Dorsolateral prefrontal cortex (tissue), 122 donors: ENCODE measurements at places on chromosomes 5 and 9.

DNA sequence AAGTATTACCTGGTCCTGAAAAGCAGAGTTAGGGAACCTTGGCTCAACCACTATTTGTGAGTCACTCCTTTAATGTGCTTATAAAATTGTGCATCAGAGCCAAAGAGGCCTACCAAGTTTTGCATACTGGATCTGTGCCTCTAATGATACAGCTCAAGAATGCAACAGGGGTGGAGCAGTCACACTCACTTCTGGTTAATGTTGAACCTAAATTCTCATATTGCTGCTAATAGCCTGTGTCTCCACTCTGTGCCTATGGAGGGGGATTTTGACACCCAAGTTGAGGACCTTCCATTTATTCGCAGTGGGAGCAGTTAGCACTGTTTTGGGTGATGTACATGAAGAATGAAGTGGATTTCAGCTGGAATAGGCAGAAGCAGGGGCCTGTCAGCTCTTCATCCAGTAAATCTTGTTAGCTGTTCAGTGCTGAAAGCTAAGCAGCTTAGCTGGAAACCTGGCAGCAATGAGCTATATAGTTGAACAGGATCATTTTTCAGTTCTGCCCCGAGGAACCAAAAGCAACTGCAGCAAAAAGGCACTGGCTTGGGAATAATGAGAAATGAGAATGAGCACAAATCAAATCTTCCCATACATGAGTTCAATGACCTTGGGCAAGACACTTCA, 9.7 kb downstream of the SH3TC2 start:
- DNase-seq: no peak

DNA sequence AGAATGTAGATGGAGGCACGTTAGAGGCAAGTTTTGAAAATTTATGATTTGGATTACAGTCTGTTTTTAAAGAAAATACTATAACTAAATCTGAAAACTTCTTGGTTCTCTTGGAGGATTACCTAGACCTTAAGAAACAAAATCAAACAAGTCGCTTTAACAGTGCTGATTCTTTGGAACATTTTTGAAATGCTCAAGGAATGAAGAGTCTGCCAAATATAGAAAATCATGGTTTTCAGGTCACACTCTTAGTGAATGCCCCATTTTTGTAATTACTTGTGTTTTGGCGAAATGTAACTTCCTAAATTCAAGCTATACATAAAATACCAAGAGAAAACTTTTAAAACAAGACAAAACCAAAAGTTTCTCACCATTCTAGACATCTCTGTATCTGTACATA, 93.2 kb downstream of the EQTN start:
- no peak for DNase-seq

- DNase-seq: no peak
These were observed 153.4 kb upstream of the MPDZ start for GRCh38 chr9:13432904-13433303.

- DNase-seq: no peak
These were observed 4.4 kb upstream of the PDE6A start for GRCh38 chr5:149948993-149949392.

DNA sequence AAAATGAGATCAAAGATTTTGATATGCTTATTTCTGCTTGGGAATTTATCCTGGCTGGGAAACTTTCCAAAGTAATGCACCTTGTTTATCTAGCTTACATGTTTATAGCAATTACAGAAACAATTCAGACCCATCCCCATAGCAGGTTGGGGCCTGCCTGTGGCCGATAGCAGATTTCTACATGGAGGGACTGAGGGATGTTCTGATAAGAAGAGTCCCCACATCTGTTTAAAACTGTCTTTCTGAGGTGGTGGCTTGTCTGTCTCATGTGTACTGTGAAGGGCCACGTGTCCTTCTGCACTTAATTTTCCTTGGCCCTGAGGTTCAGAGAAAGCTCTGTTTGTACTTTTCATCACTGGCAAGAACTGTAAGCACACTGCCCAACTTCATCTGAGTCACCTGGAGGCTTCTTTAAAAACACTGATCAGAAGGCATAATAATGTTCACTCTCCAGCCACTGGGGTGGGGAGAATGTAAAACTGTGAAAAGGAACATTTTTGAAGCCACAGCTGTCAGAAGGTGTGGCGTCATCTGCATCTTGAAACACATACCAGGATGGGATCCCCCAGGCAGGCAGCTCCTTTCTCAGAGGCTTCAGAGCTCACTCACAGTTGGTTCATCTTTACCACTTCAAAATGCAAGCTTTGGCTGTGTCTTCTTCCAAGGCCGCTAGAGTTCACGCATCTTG, 80.3 kb downstream of the MAP1B start:
- no peak for DNase-seq

GRCh38 chr9:114911167-114911821, 19.1 kb downstream of the TNFSF8 start:
- no peak for DNase-seq

DNA sequence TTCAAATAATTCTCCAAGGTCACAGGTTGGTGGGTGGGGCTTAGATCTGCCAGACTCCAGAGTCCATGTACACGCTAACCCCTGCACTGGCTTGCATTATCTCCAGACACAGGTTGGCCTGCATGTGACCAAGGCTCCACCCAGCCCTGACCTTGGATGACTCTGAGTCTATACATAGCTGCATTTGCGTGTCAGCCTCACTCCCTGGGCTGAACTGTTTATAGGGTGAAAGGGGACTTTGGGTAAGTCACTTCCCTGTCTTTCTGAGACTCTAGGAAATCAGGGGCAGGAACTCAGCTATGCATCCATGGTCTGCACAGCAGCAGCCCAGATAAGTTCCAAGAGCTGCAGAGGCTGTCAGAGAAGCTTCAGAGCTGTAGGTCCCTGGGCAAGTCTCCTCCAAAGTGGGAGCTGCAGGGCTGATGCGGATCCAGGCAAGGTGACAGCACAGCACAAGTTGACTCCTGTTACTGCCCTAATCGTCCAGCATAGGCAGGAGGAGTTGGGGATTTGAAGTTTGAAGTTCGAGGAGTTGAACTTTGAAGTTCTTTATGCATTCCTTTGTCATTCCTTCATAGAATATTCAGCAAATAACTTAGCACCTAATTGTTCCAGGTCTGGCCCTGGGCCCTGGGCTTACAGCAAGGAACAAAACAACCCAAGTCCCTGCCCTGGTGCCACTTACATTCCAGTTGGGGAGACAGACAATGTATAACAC, 53.4 kb downstream of the SLC22A5 start:
- DNase-seq: no peak

DNA sequence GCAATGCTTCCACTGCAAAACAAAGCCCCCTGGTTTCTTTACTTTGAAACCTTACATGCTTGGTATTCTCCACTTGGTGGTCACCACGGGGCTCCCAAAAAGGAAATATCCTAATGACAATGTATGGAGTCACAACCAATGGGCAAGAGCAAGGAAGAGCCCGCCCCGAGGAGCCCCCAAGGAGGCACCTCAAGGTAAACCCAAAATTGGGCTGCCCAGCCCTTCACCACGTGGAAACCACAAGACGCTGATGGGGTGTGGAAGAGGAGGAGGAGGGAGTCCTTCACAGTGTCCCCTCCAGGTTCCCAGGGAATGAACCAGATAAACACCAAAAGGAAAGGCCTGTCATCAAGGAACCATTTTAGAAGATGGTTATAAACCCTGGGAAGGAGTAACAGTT, 3.8 kb downstream of the ROR2 start:
- DNase-seq: no peak

- no peak for DNase-seq
These were observed 12.9 kb downstream of the FNIP1 start for GRCh38 chr5:131783874-131784273.

- DNase-seq: peak; percentile 48
These were observed 2.6 kb downstream of the GLIS3 start for GRCh38 chr9:4297151-4297785.

DNA sequence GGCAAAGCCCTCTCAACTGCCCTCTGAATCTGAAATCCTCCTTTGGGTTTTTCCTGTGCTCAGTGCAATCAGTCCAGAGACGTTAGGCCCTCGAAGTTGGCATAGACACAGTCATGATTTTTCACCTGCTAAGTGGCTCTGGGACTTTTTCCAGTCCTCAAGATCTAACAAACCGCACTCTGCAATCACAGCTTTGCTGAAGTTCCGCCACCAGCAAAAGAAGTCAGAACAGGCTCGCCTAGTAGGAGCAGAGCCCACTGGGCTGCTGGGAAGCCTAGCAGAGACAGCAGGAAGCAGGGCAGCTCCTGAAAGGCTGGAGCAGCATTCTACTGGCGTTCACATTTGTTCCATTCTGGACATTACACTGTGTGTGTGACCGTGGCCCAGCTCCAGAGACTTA, 222.8 kb upstream of the KIF2A start:
- DNase-seq: no peak

GRCh38 chr9:6133346-6134063, 82.1 kb upstream of the IL33 start:
- no peak for DNase-seq

- no peak for DNase-seq
These were observed 31.5 kb upstream of the IER5L start for GRCh38 chr9:129209580-129209979.

GRCh38 chr5:116378007-116378776, 196.4 kb downstream of the SEMA6A start:
- no peak for DNase-seq

DNA sequence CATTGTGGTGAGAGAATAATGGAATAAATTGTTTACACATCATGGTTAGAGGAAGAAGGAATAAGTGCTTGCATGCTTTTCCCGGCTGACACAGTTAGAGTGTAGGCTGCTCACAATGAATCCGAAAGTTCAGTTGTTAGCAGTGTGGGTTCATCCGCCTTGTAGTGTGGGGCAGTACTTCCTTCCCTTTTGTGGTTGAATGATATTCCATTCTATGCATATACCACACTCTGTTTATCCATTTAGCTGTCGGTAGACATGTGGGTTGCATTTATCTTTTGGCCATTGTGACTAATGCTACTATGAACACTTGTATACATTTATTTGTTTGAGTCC, 84.0 kb downstream of the COL5A1 start:
- no peak for DNase-seq

- DNase-seq: no peak
These were observed 154.7 kb downstream of the FAM114A2 start for GRCh38 chr5:153883854-153884611.

DNA sequence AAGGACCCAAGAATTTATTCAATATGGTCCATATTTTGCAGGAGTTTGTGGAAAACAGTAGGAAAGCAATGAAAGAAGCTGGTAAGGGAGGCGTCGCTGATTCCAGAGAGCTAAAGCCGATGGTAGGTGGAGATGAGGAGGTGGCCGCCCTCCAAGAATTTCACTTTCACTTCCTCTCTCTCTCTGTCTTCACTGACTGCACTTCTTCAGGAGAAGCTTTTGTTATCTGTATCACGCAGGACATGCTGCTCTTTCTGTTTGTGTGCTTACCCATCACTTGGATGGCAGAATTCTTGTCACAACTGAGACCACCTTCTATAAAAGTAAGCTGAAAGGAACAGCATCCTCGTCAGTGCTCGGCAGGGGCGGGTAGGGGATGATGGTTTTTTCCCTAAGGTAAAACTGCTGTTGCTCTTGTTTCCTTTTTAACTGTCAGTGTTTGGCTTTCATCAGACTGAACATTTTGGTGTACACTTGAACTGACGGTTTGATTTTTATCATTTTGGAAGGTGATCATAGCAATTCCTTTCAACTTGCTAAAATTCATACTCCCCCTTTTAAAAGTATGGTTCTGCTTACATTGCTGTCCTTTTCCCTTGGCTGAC, 62.4 kb upstream of the FSD1L start:
- DNase-seq: no peak

GRCh38 chr5:90955001-90955635, 396.5 kb downstream of the ADGRV1 start:
- DNase-seq: no peak

DNA sequence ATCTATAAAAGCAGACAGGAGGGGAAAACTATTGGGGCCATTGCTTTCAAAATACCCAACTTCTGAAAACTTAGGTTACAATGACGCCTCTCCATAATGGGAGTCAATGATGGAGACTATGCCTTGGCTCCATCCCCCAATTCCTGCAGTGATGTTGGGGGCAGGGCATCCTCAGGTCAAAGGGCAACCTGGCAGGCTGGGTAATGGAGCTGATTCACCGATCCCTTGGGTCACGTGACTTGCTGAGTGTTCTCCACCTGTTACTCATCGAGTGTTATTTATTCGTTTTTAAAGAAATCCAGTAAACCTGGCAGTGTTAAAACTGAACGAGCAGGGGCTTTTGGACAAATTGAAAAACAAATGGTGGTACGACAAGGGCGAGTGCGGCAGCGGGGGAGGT, 244.4 kb downstream of the FAM114A2 start:
- DNase-seq: no peak
